ENCODE measurements at places on chromosomes 5 and 9. TPM values are rescaled to one million over a fixed set of nuclear protein-coding genes. Genes with fewer than 3 reads are reported as not detected.

GRCh38 chr9:115551396-115551795, 433.4 kb upstream of the TNC start:
- H3K27ac ChIP-seq, result no peak overlapping the region
- DNase-seq, result no peak
- no peaks in the 10 kb centered on the region for H3K27me3 ChIP-seq
- no peaks in the 10 kb centered on the region for H3K36me3 ChIP-seq
- no peaks in the 10 kb centered on the region for H3K4me1 ChIP-seq

Gene RORB
- total RNA-seq, result 0.85 TPM

DNA sequence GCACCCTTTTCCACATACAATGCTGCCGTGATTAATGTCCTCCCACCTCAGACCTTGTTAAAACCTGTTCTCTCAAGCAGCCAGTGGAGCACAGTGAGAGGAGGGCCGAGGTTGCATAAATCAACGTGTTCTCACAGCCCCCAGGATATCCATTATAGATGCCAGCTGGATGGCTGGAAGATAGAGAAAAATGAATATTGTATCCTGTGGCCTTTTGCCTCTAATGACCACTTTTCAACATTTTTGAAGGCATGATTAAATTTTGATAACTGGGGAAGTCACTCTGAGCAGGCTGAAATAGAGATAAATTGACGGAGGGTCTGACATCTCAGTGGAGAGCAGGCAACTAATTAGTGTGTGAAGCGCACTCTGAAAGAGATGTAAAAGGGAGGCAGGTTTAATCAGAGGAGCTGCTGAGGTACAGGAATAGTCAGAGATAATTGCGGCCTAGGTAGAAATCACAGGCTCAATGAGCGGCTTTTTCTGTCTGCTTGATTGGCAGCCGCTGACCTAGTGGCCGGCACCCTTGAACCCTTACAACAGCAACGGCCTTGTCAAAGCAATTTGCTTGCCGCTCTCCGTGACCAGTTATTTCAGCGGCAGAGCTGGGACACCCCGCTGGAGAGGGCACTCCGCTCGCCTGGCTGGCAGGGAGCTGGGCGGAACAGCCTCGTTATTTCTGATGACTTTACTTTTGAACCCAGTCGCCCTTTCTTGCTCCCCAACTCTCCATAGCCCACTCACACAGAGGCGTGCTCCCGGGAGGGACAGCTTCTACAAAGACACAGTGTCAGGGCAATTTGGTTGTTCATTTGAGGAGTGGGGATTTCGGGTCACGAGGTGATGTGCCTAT, 560.7 kb downstream of the PSAT1 start:
- no peaks in the 10 kb centered on the region for H3K36me3 ChIP-seq
- H3K27ac ChIP-seq, result no peak overlapping the region
- no peak for DNase-seq
- H3K4me3 ChIP-seq, result no peak overlapping the region

Gene NOXA1
- total RNA-seq, result 3.5 TPM

GRCh38 chr9:1057910-1058309, 7.8 kb downstream of the DMRT2 start:
- no peak overlapping the region for H3K4me3 ChIP-seq
- no peaks in the 10 kb centered on the region for H3K36me3 ChIP-seq
- H3K27me3 ChIP-seq, result peaks cover 11% of the 10 kb centered on the region
- no peak for DNase-seq

DNA sequence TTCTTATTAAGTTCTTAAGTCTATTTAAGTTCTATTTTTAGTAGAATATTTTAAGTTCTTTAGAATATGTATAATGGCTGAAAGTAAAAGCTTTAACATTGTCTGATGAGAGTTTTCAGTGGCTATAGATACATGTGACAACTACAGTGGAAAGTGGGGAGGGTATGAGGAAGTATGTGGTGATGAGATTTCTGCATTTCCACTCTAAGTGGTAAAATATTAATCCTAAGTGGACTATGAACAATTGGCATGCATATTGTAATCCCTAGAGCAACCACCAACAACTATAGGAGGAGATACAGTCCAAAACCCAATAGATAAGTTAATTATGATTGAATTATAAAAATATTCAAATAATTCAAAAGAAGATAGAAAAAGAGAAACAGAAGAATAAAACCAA, 183.6 kb downstream of the GADD45G start:
- no peak for DNase-seq
- no peak overlapping the region for H3K27ac ChIP-seq
- H3K4me3 ChIP-seq, result no peak overlapping the region
- no peaks in the 10 kb centered on the region for H3K4me1 ChIP-seq

DNA sequence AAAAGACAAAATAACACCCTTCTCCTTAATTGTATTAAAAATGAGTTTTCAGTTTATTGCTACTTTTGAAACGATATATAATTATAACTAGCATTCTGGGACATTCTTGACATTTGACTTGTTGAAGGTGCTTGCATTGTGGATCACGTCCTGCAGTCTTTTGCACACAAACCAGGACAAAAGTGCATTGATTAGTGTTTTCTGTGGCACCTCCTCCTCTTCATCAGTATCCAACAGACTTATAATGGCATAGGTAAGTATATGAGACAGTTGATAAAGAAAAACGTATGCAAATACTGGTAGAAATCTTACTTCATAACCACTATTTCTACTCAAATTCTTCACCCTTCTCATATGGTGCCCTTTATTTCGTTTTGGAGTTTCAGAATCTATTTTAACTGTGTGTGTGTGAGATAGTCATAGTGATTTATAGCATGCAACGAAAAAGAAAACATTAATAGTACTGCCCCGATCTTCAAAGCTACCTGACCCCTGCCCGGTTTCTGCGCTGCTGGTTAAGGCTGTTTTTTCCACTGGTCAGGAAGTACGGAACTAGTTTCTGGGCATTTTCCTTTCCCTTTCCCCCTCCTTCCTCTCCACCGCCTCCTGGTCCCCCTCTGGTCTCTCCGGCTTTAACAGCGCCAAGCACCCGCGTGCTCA, 639 bp upstream of the RASA1 start:
- peak overlapping the region; percentile 95 for H3K27ac ChIP-seq
- peaks cover 12% of the 10 kb centered on the region for H3K4me1 ChIP-seq
- H3K36me3 ChIP-seq, result no peaks in the 10 kb centered on the region
- no peaks in the 10 kb centered on the region for H3K27me3 ChIP-seq
- H3K4me3 ChIP-seq, result peak overlapping the region; percentile 98

Gene MAMDC4
- total RNA-seq, result 1.8 TPM
